ENCODE measurements at places on chromosomes 12 and 14.
A peak's percentile ranks its signal among the peaks of the same experiment; 100 is the strongest.

DNA sequence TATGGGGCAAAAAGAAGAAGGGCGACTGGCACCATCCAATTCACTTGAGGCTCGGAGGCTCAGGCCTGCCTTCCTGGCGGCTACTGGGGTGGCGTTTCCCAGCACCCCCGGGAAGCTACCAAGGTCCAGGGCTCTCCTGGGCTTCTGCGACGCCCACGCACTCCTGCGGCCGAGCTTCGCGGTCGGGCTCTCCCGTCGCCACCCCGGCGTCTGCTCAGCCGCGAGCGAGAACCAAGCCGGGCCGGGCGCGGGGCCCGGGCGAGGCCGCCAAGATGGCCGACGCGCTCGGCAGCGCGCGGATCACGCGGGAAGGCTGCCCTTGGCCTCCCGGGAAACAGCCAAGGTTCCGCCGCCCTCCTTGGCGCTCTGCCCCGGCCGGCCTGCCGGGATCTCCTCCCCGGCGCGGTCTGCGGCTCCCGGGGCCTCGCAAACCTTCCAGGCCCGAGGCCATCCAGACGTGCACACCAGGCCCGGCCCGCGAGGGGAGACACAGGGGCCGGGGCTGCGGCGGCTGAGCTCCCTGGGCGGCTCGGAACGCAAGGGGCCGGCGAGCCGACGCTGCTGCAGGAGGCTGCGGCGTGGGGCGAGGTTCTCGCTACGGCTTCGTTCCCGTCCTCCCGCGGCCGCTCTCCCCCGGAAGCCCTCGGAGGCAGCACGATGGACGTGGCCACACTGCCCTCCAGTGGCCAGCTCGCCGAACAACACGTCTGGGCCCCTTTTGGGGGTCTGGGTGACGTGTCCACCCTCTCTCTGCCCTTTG lies 23.5 kb upstream of the ZFP36L1 start:
- DNase-seq: peak; percentile 93

GRCh38 chr14:72254937-72255472 lies 322.8 kb downstream of the RGS6 start:
- no peak for DNase-seq

- peak; percentile 62 for DNase-seq
Observed at GRCh38 chr12:46303039-46303666, 34.3 kb upstream of the SLC38A1 start.

DNA sequence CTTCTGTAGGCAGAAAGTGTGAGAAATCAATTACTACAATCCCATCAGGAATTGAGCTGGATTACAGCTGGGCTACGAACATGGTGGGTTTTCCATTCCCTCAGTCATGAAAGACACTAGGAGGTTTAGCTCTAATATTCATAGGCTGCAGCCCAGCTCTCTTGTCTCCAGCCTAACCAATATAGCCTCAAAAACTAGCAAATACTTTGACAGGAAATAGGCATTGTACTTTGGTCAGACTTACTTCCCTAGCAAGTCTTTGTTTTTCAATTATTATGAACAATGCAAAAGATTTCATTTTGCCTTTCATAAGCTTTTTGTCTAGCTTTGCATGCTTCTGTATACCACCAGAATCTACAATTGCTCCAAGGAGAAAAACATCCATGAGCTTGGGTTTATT lies 296.2 kb downstream of the GPHN start:
- no peak for DNase-seq

DNA sequence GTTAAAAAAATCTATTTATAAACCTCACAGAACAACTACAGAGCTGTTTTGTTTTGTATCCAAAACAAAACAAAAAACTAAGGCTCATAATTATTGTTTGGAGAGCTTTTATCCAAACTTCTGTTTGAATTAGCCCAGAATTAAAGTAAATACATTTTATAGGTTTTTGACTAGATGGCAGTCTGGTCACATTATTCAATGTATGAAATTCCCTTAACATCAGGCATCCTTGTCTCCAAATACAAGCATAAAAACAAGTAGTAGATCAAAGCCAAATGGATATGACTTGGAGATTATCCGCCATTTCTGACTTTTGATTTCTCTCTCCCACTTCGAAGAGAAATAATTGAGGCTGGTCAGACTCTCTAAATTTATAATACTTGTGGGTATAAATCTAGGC lies 63.5 kb downstream of the SLC38A1 start:
- DNase-seq: no peak

- no peak for DNase-seq
Observed at GRCh38 chr12:62647586-62647985, 181.0 kb downstream of the MON2 start.

DNA sequence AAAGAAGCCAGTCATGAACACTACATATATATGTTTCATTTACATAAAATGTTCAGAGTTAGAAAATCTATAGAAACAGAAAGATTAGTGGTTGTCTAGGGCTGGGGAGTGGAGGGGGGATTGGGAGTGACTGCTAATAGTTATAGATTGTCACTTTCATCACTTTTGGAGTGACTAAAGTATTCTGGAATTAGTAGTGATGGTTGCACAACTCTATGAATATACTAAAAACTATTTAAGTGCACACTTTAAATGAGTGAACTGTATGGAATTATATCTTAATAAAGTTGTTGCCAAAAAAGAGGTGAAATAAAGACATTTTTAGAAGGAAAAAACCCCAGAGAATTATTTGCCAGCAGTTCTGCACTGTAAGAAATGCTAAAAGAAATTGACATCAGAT lies 9.5 kb downstream of the CATSPERB start:
- DNase-seq: no peak

GRCh38 chr12:12032260-12032791 lies 38.4 kb upstream of the BCL2L14 start:
- DNase-seq: peak; percentile 33

DNA sequence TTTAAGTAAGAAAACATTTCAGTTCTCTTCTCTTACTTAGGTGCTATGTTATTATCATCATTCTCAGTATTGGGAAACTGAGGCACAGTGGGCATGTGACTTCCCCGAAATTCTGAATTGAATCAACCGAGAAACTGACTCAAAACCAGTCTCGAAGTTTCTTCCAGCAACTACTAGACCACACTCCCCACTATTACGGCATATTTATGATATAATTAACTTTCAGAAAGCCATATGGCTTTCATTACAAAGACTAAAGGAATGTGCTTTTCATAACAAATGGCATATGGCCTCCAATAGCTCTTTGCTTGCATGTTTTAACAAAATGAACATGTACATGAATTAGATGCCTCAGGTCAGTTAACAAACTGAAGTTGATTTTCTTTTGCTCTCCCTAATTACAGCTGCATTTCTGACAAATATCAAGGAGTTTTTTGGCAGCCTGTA lies 182.9 kb upstream of the SLC38A2 start:
- DNase-seq: no peak

DNA sequence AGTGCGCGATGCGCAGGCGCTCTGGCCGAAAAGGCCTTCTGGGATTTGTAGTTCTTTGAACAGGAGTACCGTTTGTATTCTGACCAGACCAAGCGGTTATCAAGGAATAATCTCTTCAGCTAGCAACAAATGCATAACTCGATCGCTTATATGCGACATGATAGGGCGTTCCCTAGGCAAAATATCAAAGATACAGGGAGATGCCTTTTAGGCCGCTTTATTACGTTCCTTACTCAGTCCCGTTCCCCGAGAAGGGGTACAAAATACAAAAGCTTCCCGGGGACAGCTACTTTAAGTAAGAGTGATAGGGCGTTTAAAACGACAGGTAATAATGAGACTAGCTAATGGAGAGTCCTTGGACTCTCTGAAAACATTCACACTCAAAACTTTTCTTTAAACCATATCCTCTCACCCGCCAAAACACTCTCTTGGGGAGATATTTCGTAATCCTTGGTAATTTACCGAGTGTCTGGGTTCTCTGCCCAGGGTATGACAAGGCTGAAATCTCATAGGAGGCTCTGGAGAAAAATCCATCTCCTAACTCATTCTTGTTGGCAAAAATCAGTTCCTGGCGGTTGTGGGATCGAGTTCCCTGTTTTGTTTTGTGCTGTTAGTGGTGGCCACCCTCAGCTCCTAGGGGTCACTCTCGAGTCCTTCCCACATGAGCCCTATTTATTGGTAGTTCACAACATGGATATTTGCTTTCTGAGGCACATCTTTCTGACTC lies 412 bp upstream of the SNW1 start:
- peak; percentile 19 for DNase-seq

DNA sequence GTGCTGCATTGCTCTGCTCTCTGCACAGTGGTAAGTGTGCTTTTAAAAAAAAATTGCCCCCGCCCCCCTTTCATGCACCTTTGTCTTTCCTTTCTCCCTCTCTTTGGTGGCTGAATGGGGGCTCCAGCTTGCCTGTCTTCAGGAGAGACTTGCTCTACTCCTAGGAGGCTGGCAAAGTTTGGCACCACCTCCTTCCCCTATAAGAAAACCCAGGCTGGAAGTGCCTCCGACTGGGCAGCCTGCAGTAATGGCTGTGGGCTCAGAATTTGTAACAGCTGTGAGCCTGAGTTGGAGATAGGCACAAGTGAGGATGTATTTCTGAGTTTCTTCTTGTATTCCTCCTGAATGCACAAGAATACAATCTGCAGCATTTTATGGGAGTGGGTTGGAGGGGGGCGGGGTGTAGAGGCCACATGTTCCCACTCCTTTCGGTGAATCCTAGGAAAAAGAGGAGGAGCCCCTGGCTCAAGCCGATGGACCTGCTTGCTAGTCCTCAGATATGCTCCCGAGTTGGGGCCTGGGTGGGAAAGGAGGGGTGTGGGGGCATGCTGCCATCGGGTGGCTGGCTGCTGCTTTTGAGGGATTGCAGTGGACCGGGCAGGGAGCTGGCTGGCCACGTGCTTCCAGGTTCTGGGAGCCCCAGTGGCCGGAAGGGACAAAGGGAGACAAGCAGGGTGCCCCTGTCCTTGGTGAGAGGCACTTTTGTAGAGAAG lies 124.3 kb downstream of the TSPAN9 start:
- DNase-seq: no peak

DNA sequence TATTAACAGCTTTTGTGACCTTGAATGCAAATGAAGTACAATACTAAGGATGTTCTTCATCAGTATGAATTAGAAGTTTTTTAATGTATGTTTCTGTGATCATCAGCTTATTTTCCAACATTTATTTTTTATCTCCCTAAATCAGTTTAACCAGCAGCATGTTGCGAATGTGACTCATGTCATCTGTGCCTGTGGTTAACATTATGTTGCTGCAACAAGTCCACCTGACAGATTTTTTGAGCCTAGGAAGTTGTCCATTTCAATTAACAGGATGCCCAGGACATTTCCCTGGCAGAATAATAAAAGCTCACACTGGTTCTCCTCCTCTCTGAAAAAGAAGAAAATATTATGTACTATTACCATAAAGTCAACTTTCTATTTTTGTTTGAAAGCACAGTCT lies 155.5 kb downstream of the SYT1 start:
- no peak for DNase-seq

- DNase-seq: no peak
Observed at GRCh38 chr12:111390910-111391309, 14.8 kb upstream of the SH2B3 start.

GRCh38 chr12:1939801-1940607 lies 21.6 kb upstream of the CACNA2D4 start:
- DNase-seq: peak; percentile 94

DNA sequence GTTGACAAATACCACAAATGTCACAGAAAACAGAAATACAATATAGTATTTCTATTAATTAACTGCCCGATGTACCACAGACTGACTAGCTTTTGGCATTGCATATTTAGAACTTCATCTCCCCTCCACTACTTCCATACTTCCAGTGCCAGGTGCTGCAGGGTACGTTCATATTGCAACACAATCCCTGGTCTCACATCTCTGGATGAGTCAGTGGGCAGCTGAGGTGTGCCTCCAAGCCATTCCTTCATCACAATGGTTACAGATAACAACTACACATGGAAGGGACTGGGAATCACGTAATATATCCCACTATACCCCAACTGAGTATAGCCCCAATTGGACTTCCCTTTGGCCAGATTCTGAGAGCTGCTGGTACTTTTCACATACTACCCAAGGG lies 31.1 kb downstream of the CCDC198 start:
- no peak for DNase-seq

DNA sequence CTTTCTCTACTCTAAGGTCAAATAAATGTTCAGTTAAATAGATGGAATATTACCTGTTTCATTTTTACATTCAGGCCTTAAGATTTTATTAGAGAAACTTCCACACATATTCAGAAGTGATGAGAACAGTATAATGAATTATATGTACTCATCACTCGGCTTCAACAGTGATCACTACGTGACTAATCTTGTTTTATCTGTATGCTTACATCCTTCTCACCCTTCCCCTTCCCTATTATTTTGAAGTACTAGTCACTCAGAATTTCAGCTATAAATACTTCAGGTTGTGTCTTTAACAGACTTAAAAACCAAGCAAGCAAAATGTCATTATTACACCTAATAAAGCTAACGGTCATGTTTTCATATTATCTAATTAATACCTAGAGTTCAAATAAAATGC lies 34.9 kb downstream of the ETV6 start:
- DNase-seq: no peak

DNA sequence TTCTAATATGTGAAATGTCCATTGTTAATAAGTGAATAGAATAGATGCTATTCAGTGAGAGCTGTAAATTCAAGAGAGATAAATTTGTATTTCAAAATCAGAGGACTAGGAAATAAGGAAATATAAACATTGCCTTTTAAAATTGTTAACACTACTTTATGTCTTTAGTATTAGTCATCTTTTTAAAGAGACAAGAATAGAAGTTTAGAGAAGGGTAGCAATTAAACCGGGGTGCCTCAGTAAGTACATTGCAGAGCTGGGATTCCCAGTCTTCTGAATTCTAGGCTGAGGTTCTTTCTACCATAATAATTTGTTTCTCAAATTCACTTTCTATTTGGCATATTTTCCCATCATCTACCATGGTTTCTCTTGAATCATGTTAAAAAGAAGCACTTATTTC lies 498.6 kb downstream of the SLC16A7 start:
- no peak for DNase-seq

DNA sequence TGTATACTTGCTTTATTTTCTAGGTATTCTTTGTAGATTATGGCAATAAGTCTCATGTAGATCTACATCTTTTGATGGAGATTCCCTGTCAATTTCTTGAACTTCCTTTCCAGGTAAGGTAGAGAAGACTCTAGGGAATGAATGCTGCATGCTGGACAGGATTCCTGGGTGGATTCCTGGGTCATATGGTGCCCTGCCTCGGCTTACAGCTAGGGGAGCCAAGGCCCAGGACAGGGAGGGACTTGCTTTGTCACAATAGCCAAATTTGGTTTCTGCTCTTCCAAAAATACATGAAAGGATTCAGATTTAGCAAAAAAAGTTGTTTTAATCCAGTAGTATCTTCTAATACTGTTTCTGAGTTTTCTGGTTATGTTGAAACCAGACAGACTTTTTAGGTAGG lies 59.5 kb upstream of the ASPG start:
- DNase-seq: no peak

DNA sequence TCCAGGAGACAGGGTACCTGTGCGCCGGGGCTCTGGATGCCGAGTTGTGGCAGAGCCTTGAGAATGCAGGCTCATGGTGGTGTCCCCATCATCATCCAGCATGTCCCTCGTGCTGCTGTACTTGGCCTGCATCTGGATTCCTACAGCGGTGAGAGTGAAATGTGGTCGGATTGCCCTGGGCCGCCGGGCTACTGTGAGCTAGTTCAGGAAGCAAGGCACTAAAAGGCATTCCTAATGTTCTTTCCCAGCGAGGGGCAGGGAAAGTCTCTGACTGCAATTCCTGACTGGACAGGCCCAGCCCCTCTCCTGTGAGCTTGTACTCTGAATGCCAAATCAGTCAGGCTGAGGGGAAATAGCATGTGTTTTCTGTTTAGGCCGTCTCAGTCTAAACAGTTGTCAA lies at the start of gene CLEC1A:
Gene CLEC1A, minus strand, starts transcription at position 195 of the 400 bp plus-strand sequence. Its CDS starts 63 bp downstream, at position 132.
- no peak for DNase-seq
